ENCODE measurements at places on chromosomes 5 and 9. TPM values are rescaled to one million over a fixed set of nuclear protein-coding genes. Genes with fewer than 3 reads are reported as not detected.

ANKDD1B gene
- 0.14 TPM for total RNA-seq

GM2A gene
- total RNA-seq: 18.3 TPM

SIT1 gene
- not detected for total RNA-seq

OTP gene
- 0.12 TPM for total RNA-seq

PCDHB7 gene
- not detected for total RNA-seq

OMD gene
- not detected for total RNA-seq

PRR16 gene
- total RNA-seq: not detected

NR4A3 gene
- total RNA-seq: 1.5 TPM

SLC6A18 gene
- total RNA-seq: not detected

PTCH1 gene
- 2.5 TPM for total RNA-seq

S100Z gene
- not detected for total RNA-seq

SURF4 gene
- total RNA-seq: 184 TPM

IL3 gene
- not detected for total RNA-seq

JAKMIP2 gene
- total RNA-seq: not detected

LCN12 gene
- 1.8 TPM for total RNA-seq

ARHGEF37 gene
- 1.5 TPM for total RNA-seq

ARL15 gene
- 5.0 TPM for total RNA-seq

PCDHGA2 gene
- 0.78 TPM for total RNA-seq

PRRT1B gene
- 0.70 TPM for total RNA-seq

Measured in A549 treated with ZK216348 at 1 μM for 4 hours (cell line).